ENCODE measurements at places on chromosomes 3 and 15.

DNA sequence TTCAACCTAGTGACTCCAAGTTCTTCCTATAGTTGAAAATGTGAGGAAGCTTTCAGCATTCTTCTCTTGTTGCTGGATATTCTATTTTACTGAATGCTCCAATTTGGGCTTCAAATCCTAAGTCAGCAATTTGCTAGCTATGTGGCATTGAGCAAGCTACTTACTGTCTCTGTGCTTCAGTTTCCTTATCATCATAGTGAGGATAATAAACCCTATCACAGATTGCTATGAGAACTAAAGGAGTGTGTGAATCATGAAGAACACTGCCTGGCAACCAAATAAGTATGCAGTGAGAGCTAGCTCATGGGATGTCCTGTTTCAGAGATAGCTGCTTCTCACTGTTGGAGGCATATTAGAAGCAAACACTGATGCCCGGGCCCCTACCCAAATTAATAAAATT lies 163.8 kb upstream of the CDIN1 start:
- no peak for DNase-seq

- no peak for DNase-seq
Observed at GRCh38 chr15:65300924-65301441, 3.5 kb upstream of the RNU5B-1 start.

DNA sequence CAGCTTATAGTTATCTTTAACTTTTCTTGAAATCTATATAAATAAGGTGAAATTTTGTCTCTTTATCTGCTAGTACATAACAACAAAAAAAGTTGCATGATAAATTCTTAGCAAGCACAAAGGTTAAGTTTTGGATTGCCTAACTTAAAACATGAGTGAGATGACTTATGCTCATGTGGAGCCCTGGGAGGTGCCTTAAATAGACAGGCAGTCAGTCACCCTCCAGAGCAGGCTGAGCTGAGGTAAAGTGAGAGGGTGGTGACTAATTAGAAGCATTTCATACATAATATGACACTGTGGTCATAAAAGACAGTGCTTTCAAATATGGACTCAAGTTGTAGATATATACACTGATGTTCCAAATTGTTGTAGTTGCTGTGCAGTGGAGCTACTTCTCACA lies 14.6 kb upstream of the MME start:
- no peak for DNase-seq

DNA sequence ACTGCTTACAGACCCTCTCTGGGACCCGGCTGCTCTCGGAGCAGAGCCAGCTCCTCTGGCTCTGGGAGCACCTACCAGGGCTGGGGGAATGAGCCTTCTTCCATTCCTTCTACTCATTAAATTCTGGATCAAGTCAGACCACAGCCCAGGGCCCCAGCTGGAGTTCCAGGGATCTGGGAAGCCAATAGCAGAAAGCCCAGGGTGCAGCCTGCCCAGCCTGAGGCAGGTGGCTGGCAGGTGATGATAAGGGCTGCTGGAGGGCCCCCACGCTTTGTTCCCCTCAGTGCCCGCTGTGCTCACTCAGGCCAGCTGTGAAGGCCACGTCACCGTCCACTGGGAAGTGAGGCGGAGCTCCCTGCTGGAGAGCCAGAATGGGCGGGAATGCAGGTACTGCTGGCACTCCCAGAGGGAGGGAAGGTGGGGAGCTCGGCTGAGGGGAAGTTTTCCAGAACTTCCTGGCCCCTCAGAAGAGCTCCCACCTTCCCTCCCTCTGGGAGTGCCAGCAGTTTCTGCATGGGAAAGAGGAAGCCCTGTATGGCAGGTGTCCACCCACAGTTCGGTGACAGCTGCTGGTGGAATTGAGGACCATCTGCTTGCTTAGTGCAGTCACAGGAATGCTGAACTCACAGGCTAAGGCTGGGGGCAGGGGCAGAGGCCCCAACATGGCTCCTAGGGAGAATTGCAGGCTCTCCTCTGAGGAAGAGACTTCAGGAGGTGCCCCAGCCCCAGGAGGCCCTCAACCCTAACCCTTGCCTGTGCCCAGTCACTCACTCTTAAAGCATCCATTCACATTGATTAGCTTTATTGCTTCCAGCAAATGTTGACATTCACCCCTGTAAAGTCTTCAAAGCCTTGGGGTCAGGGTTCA lies 12.6 kb upstream of the RTP3 start:
- DNase-seq = no peak

DNA sequence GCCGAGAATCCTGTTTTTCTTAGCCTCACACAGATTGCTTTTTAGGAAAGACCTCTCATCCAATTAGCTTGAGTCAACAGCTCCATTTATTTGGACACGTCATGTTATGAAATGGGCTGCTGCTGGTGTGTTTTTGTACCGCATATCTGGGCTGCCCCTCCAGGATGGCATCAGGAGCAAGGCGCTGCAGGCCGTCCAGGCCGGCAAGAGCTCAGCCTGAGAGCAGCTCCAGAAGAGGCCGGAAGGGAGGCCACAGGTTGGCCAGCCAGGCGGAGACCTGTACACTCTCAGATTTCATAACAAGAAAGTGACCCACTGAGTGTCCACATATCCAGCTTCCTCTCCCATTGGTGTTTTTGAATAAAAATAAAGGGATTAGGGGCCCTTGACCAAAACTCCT lies 28.3 kb downstream of the FOXL2NB start:
- DNase-seq = no peak

DNA sequence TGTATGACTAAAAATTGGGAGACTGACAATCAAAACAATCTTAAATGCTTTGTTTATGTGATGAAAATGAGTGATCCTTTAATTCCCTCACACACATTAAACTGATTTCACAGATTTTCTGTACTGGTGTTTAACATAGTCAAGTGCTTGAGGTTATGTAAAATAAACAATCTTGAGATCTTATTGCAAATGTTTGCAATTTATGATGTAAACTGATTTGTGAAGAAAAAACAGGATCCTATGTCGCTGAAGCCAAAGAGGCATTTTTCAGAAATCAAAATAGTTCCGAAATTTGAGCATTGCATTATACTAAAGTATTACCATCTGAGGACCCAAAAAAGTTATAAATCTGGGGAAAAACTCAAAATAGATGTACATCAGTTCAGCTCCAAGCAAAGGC lies 12.7 kb downstream of the SHOX2 start:
- DNase-seq = no peak

DNA sequence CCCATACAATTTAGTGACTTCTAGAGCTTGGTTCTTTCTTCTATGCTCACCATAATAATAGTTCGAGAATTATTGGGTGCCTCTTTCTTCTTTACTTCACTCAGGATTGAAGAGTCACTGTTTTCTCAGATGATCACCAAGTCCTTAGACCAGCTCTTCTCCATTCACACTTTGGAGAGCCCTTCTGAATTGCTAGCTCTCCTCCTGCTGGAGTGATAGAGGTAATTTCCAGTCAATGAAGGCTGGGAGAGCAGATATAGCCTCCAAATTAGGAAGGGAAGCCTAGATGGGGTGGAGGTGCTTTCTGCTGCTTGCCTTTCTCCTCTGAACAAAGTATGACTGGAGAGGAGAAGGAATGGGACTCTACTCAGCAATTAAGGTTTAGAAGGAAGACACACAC lies 10.7 kb upstream of the BBX start:
- no peak for DNase-seq

DNA sequence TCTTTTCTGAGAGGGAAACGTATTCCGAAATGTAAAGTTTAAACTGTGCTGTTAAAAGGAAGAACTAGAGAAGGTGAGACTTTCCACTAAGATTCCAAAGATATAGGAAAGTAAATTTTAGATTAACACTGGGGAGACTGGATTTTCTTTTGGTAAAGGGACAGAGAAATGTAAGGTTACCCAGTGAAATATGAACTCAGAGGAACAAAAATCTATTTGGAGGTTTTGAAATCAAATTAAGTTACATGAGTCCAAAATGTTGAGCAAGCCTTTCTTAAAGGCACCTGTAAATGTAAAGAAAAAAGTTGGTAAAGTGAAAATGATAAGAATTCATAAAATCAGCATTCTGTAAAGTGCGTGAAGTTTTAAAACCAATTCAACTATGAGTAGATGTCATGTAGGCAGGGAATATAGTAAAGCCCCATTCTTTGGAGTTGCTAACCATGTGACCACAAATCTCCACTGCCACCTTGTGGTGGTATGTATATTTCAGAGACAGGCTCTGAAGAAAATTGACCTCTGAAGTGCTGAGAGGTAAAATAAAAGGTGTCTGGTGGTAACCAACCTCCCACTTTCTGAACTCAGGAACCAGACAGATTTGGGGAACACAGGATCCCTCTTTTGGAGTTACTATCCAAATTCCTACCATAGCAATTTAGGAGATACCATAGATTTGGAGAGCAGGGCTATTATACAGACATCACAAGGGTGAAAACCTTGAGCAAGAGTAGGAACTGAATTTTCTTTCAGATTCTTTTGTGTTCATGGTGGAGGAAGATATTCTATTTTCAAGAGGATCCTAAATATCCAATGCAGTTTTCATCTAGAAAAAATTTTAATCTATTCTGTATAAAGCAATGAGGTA lies 215.3 kb downstream of the ROBO2 start:
- DNase-seq = no peak

DNA sequence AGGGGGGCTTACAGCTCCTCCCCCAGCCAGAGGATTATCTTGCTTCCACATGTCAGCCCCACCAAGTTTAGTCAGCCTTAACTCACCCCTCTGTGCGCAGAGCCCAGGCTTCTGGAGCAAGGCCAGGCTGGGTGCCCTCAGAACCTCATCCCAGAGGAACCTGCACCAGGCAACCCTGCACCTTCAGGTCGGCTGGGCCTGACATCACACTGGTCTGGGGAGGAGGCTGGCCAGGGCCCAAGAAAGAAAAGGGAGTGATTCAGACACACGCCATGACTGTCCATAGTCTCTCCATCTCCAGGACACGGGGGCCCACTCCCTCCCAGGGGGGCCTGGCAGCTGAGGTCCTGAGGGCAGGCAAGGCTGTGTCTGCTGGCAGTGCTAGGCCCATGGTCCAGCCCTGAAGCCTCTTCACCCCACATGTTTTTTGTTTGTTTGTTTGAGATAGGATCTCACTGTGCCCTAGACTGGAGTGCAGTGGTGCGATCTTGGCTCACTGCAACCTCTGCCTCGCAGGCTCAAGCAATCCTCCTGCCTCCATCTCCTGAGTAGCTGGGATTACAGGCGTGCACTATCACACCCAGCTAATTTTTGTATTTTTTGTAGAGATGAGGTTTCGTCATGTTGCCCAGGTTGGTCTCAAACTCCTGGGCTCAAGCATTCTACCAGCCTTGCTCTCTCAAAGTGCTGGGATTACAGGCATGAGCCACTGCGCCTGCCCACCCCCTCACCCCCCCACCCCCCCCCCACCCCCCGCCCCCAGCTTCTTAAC lies 11.1 kb downstream of the TNK2 start:
- no peak for DNase-seq

DNA sequence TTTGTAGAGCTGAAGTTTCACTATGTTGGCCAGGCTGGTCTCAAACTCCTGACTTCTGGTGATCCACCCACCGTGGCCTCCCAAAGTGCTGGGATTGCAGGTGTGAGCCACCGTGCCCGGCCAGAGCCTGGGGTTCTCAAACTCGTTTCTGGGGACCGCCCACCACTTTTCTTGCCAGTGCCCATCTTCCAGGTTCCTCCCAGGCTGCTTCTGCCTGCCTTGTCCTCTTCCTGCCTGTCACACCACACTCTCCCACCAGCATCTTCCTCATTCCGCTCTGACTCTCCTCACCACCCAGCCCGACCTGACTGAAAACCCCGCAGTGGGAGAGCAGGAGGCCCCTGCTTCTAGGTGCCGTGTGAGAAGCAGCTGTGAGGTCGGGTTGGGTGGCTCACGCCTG lies 3.1 kb upstream of the DYNLT2B start:
- no peak for DNase-seq

DNA sequence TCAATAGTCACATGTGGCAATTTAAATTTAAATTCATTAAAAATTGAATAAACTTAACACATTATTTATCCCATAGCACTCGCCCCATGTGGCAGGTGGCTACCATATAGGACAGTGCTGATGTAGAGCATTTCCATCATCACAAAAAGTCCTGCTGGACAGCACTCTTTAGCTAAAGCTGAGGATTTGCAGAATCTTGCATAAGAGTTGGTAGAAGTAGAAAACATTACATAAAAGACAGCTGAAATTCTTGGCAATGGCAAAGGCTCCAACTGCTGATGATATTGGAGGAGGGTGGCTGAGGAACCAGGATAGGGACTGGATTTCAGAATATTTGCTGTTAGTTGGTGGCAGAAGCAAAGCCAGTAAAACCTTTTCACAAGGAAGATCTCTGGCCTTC lies 230.7 kb upstream of the SATB1 start:
- no peak for DNase-seq

- DNase-seq = no peak
Observed at GRCh38 chr3:111733154-111733553, 125.9 kb upstream of the PHLDB2 start.

GRCh38 chr3:41575724-41576123 lies 376.4 kb downstream of the CTNNB1 start:
- no peak for DNase-seq

GRCh38 chr3:134105876-134106556 lies 76.3 kb upstream of the SLCO2A1 start:
- DNase-seq = no peak

DNA sequence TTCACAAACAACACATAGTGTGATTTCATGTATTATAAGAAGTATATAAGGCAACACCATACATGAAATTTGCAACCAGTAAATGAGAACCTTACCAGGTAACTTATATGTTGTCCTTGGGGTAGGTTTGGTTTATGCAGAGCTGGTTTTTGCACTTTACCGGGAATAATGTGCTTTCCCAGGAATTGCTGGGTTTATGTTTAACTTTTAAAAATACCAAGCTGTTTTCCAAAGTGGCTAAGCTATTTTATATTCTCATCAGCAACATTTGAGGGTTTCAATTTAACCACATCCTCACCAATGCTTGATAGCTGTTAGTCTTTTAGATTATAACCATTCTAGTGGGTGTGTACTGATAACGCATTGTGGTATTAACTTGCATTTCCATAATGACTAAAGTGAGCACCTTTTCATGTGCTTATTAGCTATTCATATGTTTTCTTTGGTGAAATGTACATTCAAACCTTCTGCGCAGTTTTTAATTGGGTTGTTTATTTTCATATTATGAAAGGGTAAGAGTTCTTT lies 71.6 kb downstream of the KY start:
- DNase-seq = no peak

GRCh38 chr15:64712353-64712752 lies 63.0 kb downstream of the RBPMS2 start:
- DNase-seq = no peak

- no peak for DNase-seq
Observed at GRCh38 chr15:101114166-101114565, 137.7 kb downstream of the CHSY1 start.

- no peak for DNase-seq
Observed at GRCh38 chr15:38941399-38941953, 376.9 kb upstream of the RASGRP1 start.

DNA sequence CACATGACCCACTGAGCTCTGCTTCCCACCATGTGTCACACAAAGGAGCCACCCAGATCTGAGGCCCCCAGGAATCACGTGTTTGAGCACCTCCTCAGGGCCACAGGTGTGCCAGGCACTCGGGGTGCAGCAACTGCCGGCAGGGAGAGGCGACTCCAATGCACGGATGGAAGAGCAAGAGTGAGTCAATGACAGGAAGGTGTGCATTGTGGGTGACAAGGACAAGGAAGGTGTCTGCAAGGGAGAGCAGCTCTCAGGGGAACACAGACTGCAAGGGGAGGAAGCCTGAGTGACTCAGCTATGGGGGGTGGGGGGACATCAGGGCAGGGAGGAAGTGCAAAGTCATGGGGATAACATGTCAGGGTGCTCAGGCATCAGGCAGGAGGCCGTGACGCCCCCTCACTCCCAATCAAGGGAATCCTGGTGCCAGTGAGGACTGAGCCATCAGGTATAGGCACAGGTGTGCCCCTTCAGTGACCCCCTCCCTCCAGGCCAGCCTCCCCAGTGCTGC lies 67.4 kb downstream of the NUP210 start:
- DNase-seq = peak; percentile 40
